Stimulated activated CD4-positive, alpha-beta T cell treated with anti-CD3 and anti-CD28 coated beads, Interleukin-1b, Interleukin-23, amount 100 ng/mL, for 1 hour (primary cell): ENCODE measurements at places on chromosomes 5 and 9.

- DNase-seq = no peak
These were observed 36.2 kb upstream of the SLC6A3 start for GRCh38 chr5:1481266-1481958.

DNA sequence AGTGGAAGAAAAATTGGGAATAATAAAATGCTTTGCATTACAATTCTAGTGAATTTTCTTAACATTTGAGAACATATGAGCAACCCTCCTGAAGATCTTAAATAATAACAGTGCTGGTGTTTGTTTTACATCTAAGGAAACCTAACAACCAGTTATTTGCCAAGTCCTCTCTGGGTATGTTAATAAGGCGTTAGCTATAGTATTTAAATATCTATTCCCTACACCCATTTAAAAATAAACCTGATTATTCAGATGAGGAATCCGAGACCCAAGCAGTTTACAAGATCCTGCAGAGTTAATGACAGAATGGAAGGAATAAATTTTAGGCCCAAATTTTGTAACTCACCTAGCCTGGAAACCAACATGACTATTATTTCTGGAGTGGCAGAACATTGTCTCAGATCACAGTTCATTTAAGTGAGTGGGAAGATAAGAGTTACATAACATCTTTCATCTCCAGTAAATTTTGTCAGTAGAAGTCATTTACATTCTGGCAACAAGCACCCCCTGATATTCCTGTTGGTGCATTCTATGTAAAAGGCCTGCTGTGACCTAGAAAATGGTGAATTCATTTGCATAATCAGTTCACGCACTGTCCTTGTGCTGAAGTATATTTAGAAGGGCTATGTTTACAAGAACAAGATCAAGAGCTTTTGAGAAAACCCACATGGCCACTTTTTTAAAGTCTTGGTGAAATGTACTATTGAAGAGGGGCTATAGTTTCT is 148.2 kb downstream of the COX7C start:
- no peak for DNase-seq

DNA sequence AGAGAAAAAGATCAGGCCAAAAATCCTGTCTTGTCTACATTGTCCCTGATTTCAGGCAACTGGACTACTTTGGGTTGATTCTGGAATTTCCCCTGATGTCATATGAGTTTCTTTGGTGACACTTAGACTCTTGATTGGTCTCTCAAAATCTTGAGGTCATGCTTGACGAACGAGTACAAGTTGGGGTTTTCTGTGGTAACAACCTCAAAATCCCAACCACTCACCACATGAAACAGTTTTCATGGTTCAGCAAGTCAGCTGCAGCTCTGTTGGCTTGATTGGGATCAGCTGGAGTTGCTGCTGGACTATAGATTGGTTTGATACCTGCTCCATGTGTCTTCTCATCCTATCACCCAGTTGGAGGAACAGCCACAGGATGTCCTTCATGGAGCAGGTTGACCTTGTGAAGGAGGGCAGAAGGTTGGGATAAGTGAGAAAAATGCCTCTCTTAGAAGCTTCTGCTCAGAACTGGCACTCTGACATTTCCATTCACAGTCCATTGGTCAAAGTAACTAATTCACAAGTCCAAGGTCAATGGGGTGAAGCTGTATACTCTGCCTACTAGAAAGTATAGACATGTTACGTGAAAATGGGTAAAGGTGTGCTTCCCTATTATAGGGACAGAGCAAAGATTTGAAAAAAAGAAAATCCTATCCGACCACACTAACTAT is 284.5 kb downstream of the SH3GL2 start:
- no peak for DNase-seq

GRCh38 chr9:89461265-89461664 is 36.6 kb downstream of the SEMA4D start:
- DNase-seq = no peak
